Activated CD8-positive, alpha-beta T cell treated with anti-CD3 and anti-CD28 coated beads, Interleukin-2, amount 10 ng/mL, durations not matched to agents 7 days and 5 days (primary cell): ENCODE measurements at places on chromosomes 2 and 18.

DNA sequence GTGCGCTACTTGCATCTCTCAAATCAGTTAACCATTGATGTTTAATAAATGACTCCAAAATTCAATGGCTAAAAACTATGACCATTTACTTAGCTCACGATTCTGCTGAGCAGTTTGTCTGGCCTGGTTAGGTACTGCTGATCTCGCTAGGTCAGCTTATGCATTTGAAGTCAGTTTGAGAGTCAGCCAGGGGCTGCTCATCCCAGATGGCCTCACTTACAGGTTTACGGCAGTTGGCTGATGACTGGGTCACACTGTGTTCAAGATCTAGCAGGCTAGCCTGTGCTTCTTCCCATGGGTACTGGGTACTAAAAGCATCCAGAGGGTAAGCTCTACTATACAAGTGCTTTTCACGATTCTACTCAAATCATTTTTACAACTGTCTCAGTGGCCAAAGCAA lies 122.1 kb downstream of the DLGAP1 start:
- H3K4me1 ChIP-seq, result no peaks in the 10 kb centered on the region
- H3K27ac ChIP-seq, result no peak overlapping the region
- no peaks in the 10 kb centered on the region for H3K27me3 ChIP-seq

GRCh38 chr18:12774982-12775381 lies 72.1 kb downstream of the PSMG2 start:
- H3K4me1 ChIP-seq, result peaks cover 13% of the 10 kb centered on the region
- peak overlapping the region; percentile 85 for H3K4me3 ChIP-seq
- DNase-seq, result no peak
- peak overlapping the region; percentile 92 for H3K27ac ChIP-seq

DNA sequence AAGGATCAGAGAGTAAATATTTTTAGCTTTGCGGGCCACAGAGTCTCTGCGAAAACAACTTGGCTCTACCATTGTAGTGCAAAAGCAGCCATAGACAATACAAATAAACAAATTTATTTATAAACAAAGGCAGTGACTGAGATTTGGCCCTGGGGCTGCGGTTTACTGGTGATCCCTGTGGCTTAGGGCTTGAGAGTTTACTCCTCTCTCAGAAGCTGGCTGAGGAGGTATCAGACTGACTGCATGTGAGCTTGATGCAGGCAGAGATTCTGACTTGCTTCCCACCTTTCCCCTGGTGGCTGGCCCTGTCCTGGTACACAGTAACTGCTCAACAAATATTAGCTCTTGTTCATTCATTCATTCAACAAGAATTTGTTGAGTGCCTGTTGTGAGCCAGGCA lies 81.5 kb downstream of the PRKCE start:
- no peaks in the 10 kb centered on the region for H3K36me3 ChIP-seq
- no peaks in the 10 kb centered on the region for H3K27me3 ChIP-seq
- no peak overlapping the region for H3K27ac ChIP-seq
- DNase-seq, result no peak
- no peaks in the 10 kb centered on the region for H3K4me1 ChIP-seq

DNA sequence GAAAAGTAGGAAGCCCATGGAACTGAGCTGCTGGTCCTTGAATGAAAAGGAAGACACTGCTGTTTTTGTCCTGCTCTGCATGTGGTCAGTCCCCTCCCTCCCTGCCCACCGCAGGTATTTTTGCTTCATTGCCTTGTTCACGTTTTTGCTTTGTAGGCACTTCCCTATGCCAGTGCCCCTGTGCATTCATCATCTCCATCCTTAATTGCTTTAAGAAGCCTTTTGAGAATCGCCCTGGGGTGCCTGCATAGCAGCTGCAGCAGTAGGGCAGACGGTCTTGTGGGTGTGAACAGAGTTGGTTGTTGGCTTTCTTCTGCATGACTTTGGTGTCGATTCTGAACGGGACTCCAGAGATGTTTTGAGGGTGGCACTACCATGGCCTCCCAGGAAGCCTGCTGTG lies 97.0 kb downstream of the CABLES1 start:
- H3K4me1 ChIP-seq, result peaks cover 85% of the 10 kb centered on the region
- no peak for DNase-seq
- H3K36me3 ChIP-seq, result peaks cover 28% of the 10 kb centered on the region
- no peaks in the 10 kb centered on the region for H3K27me3 ChIP-seq
- H3K27ac ChIP-seq, result peak overlapping the region; percentile 47

DNA sequence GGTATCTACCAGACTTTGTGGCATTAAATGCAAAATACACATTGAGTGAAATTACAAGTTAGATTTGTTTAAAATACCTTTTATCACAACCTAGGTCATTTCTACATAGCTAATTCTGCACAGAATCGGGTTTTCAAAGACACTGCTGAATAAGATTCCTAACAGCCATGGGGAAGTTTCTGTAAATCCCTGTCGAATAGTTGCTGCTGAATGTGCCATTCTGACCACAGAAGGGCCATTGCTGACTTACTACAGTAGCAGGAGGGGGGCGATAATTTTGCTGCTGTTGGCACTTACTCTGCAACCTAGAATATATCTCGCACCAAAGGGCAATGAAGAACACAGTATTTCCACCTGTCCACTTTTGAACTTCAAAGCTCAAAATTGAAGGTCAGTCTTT lies 232.8 kb downstream of the TCF4 start:
- H3K36me3 ChIP-seq, result no peaks in the 10 kb centered on the region
- no peak overlapping the region for H3K4me3 ChIP-seq
- H3K4me1 ChIP-seq, result no peaks in the 10 kb centered on the region
- no peak for DNase-seq
- H3K27ac ChIP-seq, result no peak overlapping the region

DNA sequence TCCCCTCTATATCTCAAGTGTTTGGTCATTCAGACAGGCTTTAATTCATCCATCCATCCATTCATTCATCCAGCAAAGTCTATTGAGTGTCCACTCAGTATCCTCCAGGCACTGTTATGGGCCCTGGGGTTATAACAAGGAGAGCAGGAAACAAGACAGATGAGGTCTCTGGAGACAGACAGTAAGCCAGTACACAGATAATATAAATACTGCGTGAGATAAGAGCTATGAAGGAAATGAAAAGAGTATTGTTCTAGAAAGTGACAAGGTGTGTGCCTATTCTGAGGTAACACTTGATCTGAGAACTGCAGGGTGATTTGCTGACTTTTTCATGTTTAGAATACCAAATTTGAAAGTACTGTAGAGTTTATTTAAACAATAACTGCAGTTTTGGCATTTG lies 98.3 kb downstream of the OSBPL6 start:
- H3K4me3 ChIP-seq, result no peak overlapping the region
- no peak for DNase-seq
- peaks cover 17% of the 10 kb centered on the region for H3K27me3 ChIP-seq
- H3K4me1 ChIP-seq, result no peaks in the 10 kb centered on the region
- no peaks in the 10 kb centered on the region for H3K36me3 ChIP-seq

GRCh38 chr2:1638281-1638860 lies 105.9 kb downstream of the PXDN start:
- no peak for DNase-seq
- H3K36me3 ChIP-seq, result no peaks in the 10 kb centered on the region
- no peak overlapping the region for H3K4me3 ChIP-seq
- no peaks in the 10 kb centered on the region for H3K27me3 ChIP-seq
- H3K4me1 ChIP-seq, result no peaks in the 10 kb centered on the region
- no peak overlapping the region for H3K27ac ChIP-seq

DNA sequence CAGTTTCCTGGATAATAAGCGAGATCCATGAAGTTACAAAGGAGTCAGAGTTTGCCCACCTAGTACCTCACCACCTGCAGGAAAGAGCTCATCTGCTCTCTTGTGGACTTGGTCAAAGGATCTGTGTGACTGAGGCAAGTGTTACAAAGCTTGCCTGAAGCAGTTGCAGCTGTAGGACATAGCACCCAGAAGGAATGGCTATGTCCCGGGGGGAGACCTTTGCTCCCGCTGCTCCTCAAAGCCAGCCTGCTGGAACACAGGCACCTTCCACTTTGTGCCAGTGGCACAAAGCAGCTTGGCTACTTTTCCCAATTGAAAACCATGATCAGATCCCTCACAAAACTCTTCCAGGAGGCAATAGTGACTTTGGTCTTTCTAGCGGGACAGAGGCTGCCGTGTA lies 3.1 kb upstream of the SULT1C2 start:
- H3K27me3 ChIP-seq, result no peaks in the 10 kb centered on the region
- no peaks in the 10 kb centered on the region for H3K36me3 ChIP-seq
- no peak overlapping the region for H3K4me3 ChIP-seq
- H3K4me1 ChIP-seq, result no peaks in the 10 kb centered on the region

DNA sequence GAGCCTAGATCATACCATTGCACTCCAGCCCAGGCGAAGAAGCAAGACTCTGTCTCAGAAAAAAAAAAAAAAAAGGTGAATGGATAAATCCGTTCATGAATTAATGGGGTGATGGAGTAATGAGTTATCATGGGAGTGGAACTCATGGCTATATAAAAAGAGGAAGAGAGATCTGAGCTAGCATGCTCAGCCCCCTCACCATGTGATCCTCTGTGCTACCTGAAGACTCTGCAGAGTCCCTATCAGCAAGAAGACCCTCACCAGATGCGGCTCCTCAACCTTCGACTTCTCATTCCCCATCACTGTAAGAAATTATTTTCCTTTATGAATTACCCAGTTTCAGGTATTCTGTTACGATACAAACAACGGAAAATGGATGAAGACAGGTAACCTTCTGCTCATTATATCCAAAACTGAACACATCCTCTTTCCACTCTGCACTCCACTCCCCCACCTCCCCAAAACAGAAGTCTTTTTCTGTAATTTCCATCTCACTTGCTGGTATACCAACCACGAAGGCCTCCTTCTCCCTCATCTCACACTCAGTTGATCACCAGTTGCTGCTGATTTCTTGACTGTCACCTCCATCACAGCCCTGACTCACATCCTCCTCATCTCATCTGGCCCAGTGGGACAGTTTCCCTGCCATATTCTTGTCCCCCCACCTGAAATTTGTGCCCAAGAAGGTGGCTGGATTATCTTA lies 8.8 kb downstream of the RETREG2 start:
- H3K27ac ChIP-seq, result no peak overlapping the region
- DNase-seq, result no peak
- no peak overlapping the region for H3K4me3 ChIP-seq

DNA sequence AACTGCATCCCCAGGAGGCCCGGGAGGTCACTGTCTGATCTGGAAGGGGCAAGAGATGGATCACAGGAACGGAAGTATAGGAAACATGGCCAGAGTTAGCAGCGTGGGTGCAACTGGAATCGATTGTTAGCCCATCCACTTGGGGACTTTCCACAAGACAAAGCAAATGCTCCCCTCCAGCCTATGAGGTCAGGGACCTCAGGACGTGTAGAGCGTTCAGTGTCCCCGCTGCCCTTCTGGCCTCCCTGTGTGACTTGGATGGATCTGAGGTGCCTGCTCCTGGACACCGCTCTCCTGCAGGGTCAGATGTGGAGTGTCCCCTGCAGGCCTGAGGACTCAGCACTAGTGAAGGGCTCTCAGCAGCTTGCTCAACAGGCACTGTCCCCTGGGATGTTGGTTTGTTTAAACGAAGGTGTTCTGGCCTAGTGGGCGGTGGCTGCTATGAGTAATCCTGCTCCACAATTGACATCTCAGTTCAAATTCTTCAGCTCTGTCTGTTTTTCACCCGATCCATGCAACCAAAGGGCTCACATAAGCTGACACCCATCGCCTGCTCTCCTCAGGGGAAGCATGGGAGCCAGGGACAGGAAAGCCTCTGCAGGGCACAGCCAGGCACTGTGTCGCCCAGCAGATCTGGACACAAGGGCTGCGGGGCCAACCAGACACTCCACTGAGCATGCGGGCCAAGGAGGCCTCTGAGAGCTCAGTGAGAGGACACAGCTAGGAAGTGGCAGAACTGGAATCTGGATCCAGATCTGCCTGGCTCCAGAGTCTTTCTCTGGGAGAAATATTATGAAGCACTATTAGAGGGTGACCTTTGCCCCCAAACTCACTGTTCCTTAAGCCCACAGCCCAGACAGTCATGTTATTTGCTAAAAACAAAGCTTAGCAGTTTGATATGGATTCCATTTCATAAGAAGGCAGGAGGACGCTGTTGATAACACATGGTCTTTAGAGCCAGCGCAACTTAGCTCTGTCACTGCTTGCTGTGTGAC lies 78.5 kb downstream of the RHOB start:
- H3K36me3 ChIP-seq, result no peaks in the 10 kb centered on the region
- peaks cover 3% of the 10 kb centered on the region for H3K27me3 ChIP-seq
- H3K4me1 ChIP-seq, result no peaks in the 10 kb centered on the region
- no peak for DNase-seq
- no peak overlapping the region for H3K4me3 ChIP-seq
- no peak overlapping the region for H3K27ac ChIP-seq

DNA sequence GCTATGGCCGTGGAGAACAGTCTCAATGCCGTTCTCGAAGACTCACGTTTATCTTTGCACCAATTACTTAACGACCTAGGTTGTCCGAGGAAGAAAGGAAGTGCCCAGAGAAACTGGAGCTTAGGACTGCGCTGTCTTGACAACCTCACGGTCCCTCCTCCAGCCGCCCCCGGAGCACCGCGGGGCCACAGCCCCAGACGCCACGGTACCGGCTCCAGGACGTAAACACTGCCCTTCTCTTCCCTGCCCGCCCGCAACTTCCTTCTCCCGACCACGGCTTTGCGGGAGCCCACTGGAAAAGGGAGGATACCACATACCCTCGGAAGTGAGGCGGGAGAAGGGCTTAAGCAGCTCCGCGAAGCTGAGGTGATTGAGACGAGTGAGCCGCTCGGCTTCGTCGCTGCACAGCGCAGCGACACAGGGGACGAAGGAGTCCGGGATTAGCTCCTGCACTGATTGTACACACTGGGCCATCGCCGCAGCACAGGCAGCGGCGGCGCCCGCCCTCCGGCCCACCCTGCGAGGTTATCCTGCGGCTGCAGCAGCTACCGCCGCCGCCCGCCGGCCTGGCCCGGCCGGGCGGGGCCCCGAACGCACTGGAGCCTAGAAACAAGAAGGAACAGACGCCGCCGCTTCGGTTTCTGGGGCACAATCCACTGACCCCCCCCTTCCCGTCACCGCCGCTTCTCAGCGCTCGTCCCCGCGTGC lies 483 bp downstream of the TRAPPC8 start:
- H3K27ac ChIP-seq, result peak overlapping the region; percentile 98
- H3K27me3 ChIP-seq, result no peaks in the 10 kb centered on the region
- DNase-seq, result peak; percentile 42
- H3K36me3 ChIP-seq, result peaks cover 14% of the 10 kb centered on the region
- peak overlapping the region; percentile 95 for H3K4me3 ChIP-seq

GRCh38 chr18:62757399-62758010 lies 42.2 kb downstream of the PHLPP1 start:
- H3K4me3 ChIP-seq, result no peak overlapping the region
- H3K36me3 ChIP-seq, result peaks cover 2% of the 10 kb centered on the region
- no peak for DNase-seq

DNA sequence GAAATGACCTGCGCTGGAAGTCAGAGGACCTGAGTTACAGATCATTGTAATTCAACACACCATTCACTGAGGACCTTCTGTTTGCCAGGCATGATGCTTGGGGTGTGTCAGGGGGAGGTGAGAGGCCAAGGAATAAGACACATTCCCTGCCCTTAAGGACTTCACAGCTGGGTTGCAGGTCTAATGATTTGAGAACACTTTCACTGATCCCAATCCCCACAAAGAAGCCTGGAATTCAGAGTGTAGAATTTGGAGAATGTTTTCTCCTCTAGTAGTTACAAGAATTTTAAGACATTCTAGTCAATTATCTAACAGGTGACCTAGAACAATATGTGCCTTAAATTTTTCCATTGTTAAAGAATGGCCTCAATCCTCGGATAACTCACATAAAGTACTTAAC lies 322.4 kb downstream of the TNS1 start:
- no peaks in the 10 kb centered on the region for H3K36me3 ChIP-seq
- no peaks in the 10 kb centered on the region for H3K27me3 ChIP-seq
- no peak overlapping the region for H3K4me3 ChIP-seq
- H3K4me1 ChIP-seq, result no peaks in the 10 kb centered on the region
- DNase-seq, result no peak
- no peak overlapping the region for H3K27ac ChIP-seq
